AG04450 (cell line): ENCODE measurements at places on chromosomes 4 and X.

DNA sequence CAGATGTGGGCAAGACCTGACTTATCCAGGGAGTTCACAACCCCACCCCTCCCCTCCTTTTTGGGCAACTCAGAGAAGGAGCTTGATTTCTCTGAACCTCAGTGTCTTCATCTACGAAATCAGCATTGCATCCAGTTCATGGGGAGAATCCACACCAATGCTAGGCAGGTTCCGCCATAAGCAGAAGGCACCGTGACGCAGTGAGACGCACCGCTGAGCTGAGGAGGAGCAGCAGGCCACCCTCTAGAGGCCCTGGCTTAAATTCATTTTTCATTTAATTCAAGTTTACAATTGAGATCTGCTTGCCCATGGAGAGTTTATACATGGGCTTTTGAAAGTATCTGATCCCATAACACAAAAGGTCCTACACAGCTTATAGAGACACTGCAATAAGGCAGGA is 55.7 kb downstream of the CPZ start:
- DNase-seq: no peak

DNA sequence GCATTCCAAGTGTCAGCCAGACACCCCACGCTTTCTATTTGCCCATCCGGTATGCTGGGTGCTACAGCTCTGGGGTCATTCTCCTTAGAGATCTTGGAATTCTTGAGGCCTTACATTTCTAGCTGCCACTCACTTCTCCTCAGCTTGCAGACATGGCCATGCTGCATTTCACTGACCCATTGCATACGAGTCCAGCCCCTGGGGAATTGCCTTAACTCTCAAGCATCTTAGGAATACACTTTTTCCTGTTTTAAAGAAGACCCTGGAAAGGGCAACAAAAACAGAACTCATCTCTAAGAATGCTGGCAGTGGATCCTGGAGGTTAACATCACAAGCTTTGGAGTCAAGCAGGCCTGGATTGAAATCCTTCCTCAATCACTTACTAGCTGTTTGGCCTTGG is 122.0 kb upstream of the LNX1 start:
- no peak for DNase-seq

DNA sequence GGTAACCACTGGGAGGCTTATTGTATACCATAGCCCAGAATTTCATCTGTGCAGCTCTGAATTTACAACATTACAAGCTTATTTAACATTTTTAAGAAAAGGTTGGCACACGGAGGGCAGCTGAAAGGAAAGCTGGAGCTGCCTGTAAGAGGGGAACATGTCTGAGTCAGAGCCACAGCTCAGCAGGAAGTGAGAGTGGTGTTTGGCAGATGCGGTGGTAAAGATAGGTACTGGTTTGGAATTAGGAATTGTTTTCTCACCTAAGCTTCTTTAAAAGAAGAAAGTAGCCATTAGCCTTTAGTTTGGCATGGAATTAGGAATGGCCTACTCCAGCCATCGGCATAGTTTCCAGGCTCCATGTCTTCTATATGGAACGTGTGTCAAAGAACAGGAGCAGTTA is 172.5 kb upstream of the ANXA3 start:
- no peak for DNase-seq

DNA sequence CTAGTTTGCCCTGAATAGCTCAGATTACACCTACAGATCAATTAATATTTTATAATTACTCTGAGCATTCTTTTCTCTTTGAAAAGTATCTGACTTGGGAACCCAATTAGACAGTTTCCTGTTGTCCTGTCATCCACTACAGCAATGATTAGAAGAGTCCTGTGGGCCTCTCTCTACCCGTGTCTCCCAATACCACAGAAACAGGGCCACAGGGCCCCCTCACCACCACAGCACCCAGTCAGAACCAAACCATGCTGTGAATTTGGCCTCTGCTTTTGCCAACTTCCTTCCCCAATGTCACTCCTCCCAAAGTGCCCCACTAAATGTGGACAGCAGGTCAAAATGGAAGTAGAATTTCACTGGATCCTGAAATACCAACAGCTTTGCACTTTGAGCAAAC is 10.3 kb downstream of the USP46 start:
- DNase-seq: no peak

GRCh38 chr4:137203601-137204000 is 328.7 kb downstream of the PCDH18 start:
- peak; percentile 10 for DNase-seq

DNA sequence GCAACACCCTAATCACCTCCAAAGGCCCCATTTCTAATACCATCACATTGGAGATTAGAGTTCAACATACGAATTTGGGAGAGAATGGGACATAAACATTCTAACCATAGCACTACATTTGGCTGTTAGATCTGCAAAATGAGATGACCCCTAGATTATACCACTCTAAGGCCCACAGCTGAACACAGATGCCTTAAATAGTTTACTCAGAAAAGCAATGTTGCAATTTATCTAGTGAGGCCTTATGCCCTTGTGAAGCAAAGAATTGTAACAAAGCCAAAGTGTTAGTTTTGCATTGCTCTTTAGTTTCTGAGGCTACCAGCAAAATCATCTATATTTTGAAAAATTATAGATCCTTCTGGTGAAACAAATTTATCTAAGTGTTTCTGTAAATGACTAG is 31.6 kb upstream of the ARHGEF6 start:
- DNase-seq: no peak

DNA sequence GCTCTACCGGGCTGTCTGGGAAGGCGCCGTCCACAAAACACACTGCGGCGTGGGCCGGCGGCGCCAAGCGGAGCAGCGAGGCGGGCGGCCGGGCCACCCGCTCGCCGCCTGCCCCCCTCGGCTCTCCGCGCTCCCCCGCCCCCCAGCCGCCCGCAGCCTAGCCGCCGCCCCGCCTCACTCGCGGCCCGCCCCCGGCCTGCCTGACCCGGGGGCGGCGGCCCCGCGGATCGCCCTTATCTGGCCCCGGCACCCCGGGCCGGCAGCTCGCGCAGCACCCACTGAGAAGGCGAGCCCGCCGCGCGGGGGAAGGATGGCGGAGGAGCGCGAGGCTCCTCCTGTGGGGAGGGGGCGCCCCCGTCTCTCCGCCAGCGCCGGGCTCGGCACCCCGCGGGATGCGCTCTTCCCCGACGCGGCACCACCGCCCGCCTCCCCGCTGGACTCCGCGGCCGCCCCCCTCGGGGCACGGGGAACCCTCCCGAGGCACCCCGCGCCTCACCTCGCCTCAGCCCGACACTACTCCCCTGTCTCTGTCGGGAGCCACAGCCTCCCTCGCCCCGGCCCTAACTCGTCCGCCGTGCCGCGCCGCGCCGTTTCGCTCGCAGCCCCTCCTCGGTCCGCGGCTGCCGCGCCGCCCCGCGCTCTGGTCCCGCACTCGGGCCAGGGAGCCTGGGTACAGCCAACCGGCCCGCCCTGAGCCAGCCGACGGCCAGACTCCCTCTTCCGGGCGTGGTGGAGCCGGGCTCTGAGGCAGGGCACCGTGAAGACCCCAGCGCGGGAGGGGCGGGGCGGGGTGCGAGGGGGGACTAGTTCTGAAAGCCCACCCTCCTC is 566 bp downstream of the ATP11C start:
- no peak for DNase-seq

DNA sequence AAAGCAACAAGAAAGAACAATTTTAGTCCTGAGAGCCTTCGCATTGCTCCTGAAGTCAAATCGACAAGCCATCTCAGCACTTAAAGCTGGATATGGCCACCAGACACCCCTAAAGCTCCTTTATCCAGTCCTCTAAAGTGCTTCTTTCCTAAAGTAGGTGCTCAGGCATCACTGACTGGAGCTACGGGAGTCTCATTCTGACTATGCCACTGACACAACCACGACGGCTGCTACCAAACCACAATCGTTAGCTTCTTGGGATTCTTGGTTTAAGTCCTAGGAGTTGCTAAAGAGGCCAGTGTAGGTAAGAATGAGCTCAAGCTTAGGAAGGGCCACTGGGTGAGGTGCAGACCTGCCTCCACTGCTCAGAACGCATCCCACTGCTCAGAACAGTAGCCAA is 1.0 kb downstream of the SLC10A6 start:
- no peak for DNase-seq
